ENCODE measurements at places on chromosomes 13 and 19.

GRCh38 chr13:22655106-22655852, 525.5 kb upstream of the SGCG start:
- DNase-seq = no peak

- DNase-seq = no peak
Observed at GRCh38 chr13:27339299-27339698, 68.7 kb downstream of the RASL11A start.

DNA sequence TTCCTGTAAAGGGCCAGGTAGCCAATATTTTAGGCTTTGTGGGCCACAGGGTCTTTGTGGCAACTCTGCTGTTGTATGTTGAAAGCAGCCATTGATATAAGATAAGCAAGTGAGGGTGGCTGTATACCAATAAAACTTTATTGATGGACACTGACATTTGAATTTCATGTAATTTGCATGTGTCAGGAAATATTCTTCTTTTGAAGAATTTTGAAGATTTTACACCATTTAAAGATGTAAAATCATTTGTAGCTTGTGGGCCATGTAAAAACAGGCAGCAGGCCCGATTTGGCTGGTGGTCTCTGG, 2.4 kb upstream of the CTU1 start:
- DNase-seq = no peak

DNA sequence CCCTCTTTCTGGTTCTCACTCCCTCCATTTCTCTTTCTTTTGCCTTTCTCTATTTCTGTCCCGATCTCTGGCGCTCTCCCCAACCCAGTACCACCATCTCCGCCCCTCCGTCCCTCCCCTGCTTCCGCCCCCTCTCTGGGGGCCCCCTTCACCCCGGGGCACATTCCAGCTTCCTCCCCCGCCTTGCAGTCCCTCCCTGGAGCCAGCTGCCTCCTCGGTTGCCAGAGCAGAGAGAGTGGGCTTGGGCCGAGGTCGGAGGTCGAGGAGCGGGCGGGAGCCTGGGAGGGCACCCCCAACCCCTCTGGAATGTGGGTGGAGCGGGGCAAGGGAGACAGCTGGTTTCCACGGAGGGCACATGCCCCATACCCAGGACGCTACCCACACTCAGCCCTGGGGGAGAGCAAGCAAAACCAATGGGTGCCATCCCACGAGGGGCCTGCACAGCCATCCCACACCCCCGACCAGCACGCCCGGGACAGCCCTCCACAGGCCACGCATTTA, 6.5 kb upstream of the CIRBP start:
- DNase-seq = no peak

DNA sequence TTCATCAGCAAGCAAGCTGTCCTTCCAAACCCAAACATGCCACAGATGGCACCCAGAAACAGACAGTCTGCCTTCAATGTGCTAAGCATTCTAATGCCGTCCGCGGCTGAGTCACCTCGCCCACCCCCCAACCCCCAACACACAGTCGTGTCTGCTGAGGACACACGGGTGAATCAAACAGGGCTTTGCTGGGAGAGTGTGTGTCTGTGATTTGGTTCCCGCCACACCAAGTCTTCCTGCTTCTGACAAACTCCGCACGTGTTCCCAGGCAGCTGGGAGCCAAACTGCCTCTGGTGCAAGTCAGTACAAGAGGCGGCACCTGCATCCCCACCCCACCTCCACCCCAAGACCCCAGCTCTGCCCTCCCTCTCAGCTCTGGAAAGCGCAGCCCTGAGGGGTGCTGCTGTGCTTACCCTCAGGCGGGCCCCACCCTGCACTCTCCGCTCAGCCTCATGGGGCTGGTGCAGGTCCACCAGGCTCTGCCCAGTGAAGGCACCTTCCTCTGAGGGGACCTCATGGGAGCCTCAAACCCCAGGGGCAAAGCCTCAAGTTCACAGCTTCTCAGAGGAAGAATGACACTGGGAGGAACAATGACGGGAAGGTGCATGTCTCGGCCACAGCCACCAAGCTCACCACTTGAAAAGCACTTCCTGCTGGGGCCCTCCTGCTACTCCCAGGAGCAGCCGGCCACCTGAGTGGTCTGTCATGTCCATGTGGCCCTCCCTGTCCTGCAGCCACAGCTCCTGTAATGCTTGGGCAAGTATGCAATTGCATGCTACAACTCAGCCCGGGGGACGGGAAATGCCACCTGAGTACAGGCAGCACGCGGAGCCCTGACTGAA, 15.0 kb upstream of the SLC35E1 start:
- peak; percentile 69 for DNase-seq

DNA sequence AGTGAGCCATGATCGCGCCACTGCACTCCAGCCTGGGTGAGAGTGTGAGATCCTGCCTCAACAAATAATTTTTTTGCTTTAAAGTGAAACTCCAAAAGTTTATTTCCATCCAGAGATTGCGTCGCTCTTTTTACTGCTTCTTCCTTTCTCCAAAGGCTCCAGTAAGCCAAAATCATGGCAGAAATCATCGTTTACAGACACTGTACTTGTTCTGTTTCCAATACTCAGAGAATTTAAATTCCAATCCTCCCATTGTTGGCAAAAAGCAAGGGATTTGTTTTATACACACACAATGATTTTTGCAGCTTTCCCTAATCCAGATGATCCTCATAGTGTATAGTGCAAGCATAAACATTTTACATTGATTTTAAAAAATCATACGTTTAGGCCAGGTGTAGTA, 15.3 kb downstream of the FBXO27 start:
- no peak for DNase-seq

DNA sequence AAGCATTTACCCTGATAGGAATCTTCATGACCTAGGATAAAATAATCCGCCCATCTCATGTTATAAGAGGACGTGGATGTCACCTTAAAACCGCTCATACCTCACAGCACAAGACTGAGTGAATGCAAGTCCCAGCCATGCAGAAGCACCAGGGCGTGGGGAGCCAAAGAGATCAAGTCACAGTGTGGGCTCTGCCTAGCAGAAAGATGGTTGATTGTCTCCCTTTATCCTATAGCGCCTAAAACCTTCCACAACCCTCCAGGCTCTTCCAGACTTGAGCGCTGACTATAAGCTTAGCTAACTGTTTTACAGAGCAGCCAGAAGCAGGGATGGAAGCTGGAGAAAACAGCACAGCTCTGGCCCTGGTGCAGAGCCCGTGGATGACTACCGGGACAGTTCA, 6.8 kb upstream of the ANKRD10 start:
- no peak for DNase-seq

- no peak for DNase-seq
Observed at GRCh38 chr19:40533508-40533907, 43.2 kb upstream of the SHKBP1 start.

- DNase-seq = no peak
Observed at GRCh38 chr13:29713839-29714238, 118.4 kb upstream of the SLC7A1 start.

- no peak for DNase-seq
Observed at GRCh38 chr13:41694545-41695301, 237.4 kb downstream of the RGCC start.

DNA sequence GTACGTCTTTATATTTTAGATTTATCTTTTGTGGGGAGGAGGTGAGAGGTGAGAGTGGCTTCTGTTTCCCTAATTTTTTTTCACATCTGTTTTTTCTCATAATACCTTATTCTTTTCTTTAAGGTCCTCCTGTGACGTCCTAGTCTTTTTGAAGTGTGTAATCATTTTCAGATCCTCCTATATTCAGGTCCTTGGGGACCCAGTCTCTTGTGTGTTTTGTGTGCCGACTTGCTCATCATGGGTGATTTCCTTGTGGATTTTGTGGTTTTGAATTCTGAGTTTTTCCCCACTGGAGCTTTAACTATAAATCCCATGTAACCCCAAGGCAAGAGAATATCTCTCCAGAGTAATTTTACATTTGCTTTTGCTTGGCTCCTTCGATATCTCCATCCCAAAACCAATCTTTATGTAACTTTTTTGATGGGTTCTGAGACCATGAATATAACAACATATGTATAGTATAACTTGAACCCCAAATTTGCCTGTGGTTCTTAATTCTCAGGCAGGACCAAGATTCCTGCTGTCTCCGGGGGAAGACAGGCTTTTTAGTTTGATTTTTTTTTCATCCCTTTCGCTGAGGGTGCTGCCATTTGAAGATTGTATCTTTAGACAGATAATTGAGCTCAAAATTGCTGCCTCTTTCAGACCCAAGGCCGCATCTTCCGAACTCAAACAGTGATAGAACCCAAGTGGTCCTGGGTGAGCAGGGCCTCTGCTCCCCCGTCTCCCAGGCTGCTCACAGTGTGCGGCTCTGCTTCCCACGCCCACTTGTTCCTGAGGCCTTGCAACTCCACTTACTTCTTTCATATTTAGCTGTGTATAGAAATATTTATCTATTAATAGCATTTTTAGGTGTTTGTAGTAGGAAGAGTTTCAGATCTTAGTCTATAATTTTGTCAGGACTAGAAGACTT, 59.1 kb upstream of the GPR183 start:
- DNase-seq = no peak

DNA sequence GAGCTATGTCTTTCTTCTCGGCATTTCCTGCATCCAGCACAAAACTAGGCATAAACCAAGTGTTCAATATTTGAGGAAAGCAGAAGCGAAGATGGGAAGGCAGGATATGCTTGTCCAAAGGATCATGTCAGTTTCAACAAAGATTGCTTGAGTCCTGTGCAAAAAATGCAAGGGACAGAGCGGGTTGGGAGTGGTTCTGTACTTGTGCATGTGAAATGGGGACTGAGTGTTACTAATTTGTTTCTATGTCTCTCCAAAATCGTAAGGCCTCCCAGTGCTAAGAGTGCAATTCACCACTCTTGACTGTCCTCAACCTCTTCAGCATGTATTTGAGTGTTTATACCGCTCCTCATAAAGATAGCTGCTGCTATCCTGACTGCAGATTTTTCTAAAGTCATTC, 166.2 kb downstream of the DLEU7 start:
- DNase-seq = no peak

- no peak for DNase-seq
Observed at GRCh38 chr13:73759434-73759833, 374.8 kb downstream of the KLF12 start.

GRCh38 chr13:77299587-77299986, 27.3 kb downstream of the MYCBP2 start:
- no peak for DNase-seq

DNA sequence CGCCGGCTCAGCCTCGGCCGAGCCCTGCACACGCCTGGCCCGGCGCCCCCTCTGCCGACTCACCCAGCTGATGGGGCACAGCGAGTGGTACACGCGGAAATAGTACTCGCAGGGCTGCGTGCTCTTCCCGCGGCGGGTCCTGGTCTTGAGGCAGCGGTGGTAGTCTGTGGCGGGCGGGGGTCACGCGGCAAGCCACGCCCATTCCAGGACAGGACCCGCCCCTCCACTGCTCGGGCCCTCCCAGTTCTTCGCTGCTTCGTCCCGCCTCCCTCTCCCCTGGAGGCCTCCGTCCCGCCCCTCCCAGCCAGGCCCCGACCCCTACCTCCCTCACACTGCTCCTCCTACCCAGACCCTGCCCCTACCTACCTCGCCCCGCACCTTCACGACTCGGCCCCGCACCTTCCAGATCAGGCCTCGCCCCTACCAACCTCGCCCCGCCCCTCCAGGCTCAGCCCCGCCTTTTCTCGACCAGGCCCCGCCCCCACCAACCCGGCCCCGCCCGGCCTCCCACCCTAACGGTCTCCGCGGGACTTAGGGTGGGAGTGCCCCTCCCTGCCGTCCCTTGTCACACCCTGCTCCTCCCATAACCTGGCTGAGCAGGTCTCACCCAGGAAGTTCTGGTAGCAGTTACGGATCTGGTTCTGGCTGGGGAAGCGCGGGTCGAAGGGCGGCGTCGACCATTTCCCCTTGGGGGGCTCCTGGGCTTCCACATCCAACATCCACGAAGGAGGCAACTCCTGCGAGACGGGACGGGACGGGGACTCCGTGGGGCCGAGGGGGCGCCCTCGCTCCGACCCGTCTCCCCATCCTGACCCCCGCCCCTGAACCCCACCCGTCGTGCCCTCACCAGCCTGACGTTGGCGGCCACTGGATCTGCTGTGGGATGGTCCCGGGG, 469 bp downstream of the COX6B2 start:
- no peak for DNase-seq

- no peak for DNase-seq
Observed at GRCh38 chr19:50686310-50687032, 33.1 kb downstream of the SHANK1 start.

DNA sequence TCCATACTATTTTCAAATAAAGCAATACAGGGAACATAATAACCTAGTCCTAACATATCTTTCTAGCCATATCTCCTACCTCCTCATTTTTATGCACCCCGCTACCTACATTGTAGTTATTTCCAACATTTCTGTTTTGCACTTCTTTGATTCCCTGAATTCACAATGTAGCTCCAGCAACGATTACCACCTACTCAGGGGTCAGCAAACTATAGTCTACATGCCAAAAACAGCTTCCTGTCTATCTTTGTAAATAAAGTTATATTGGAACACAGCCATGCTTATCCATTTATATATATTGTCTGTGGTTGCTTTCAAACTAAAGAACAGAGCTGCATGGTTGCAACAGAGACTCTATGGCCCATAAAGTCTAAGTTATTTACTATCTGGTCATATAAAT, 16.7 kb downstream of the MYCBP2 start:
- no peak for DNase-seq

- no peak for DNase-seq
Observed at GRCh38 chr19:39347332-39348164, 5.3 kb downstream of the SAMD4B start.

- peak; percentile 43 for DNase-seq
Observed at GRCh38 chr19:2426611-2427428, 566 bp downstream of the TIMM13 start.

GRCh38 chr13:108993346-108993745, 363.9 kb downstream of the MYO16 start:
- no peak for DNase-seq

DNA sequence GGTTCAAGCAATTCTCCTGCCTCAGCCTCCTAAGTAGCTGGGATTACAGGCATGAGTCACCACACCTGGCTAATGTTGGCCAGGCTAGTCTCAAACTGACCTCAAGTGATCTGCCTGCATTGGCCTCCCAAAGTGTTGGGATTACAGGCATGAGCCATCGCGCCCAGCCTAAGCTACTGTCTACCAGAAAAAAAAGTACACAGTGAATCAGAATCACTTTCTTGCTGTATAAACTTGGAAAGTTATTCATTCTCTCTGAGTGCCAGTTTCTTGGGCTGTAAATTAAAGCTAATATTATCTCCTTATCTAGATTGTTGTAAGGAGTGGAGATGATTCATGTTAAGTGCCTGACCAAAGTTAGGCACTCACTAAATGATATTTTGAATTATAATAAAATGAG, 242.8 kb downstream of the ENOX1 start:
- no peak for DNase-seq
